ENCODE measurements at places on chromosomes 13 and 19. TPM values are rescaled to one million over a fixed set of nuclear protein-coding genes. Genes with fewer than 3 reads are reported as not detected.

Gene ZNF524
- 12.3 TPM for total RNA-seq

Gene BEST2
- not detected for total RNA-seq

Gene ZNF296
- total RNA-seq = 0.51 TPM

DNA sequence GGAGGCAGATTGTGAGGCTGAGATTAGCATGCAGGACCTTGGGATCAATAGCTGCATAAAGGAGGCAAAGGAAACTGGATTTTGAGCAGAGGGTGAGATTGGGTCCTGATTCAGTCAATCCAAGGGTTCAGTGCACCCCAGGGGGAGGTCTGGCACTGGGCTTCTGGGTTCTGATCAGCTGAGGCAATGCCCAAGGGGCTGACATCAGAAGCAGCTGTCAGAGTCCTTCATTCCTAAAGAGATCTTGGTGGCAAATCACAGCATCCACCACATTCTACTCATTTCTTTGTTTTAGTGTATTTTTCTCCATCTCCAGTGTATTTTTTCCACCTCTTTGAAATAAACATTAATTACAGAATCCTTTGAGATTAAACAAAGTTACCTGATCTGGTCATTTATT is 5.4 kb upstream of the LYPD5 start:
- DNase-seq = no peak

Gene KCNC3
- 0.51 TPM for total RNA-seq

Gene CD177
- 0.05 TPM for total RNA-seq

Gene NFIX
- 23.7 TPM for total RNA-seq

DNA sequence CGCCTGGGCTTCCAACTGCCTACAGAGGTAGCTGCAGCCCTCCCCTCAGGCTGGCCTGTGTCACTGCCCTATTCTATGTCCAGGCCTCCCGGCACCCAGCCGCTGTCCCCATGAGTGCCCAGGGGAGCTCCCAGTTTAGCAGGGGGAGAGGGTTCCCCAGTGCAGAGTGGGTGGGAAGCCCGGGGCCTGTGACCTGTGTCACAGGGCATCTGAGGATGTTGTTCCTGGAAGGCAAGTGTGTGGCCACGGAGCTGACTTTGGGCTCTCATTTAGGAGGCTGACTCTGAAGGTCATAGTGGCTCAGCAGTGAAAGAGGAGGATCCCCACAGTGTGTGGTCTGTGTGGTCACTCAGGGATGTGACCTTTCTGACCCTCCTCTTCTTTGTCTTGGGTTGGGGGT is 25.1 kb downstream of the PPP1R37 start:
- DNase-seq = no peak

- no peak for DNase-seq
Observed at GRCh38 chr13:35693134-35693784, 216.8 kb upstream of the MAB21L1 start.

- peak; percentile 62 for DNase-seq
Observed at GRCh38 chr19:53333066-53333462, 485 bp upstream of the ZNF845 start.

DNA sequence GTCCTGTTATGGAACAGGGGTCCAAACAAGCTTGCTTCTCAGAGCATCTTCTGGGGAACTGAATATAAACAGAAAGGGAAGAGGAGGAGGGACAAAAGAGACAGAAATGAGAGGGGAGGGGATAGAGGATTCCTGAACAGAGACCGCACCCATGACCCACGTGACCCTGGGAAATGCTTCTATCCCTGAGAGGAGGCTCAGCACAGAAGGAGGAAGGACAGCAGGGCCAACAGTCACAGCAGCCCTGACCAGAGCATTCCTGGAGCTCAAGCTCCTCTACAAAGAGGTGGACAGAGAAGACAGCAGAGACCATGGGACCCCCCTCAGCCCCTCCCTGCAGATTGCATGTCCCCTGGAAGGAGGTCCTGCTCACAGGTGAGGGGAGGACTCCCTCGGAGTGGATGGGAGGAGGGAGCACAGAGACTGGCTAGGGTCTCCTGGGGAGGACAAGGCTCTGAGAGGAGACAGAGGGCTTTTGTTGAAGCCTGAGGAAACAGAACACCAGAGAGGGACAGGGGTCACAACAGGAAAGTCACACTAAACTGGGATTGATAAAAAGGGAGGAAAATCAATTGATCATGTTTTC is at the start of gene CEACAM6:
Gene CEACAM6 (plus strand): TSS at position 203 of the 586 bp plus-strand sequence. CDS start 109 bp downstream, at position 312.
- no peak for DNase-seq

- no peak for DNase-seq
Observed at GRCh38 chr13:44317752-44318151, 55.9 kb upstream of the SERP2 start.

Gene TMEM145
- total RNA-seq = not detected

Gene ZNF266
- total RNA-seq = 15.5 TPM

Gene FFAR2
- not detected for total RNA-seq

DNA sequence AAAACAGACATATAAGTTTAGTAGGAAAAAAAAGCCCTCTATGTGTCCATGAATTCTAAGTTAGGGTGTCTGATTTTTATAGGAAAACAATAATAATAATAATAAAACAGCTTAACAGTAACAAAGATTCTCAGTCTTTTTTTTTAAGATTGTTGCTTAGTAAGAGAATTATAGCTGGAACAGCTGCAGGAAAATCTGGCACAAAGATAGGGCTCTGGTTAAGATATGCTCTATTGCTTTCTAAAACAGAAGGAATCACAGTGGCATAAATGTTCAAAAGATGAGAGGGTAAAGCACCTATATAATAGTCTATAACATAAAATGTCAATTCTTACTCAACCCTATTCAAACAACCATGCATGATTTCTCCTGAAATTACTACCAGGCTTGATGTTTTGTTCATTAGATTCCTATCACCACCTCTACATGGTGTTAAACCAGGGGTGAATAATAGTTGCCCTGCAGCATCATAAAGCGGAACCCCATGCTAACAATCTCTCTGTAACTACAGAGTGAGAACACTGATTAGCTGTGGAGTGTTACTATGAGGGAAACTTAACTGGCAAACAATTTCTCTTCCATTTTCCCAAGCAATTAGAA is 541.4 kb upstream of the MIR17HG start:
- DNase-seq = no peak

Gene TPTE2
- not detected for total RNA-seq

Gene CGB8
- total RNA-seq = not detected

DNA sequence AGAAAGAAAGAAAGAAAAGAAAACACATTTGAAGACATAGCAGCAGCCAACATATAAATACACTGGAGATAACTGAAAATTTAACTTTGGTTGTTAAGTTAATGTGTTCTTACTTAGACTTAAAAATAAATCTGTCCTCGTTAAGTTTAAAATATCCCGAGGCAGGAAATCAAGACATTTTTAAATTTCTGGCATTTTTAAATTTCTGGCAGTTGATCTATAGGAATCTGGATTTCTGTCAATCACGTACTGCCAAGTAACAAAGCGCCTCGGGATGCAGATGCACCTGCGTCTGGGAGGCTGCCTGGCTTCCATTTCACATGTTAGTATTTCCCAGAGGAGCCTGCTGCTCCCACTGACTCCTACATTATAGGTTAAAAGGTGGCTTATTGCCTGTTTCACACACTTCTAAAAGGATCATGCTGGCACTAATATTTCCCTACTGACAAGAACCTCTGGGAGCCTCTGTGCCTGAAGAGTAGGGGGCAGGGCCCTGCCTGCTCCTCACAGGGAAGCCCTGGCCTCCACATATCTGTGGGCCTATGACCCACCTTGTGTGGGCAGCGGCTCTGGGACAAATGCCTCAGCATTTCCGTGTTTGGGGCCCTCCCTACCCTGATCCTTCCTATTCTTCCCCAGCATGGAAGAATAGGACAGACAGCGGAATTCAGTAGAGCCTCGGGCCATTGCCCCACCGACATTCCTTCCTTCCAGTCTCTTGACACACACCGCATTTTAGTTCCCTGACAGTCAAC is 62.8 kb upstream of the ATP12A start:
- DNase-seq = no peak

- no peak for DNase-seq
Observed at GRCh38 chr19:9932835-9933234, 3.5 kb downstream of the OLFM2 start.

GRCh38 chr13:68185444-68186141 is 955.5 kb upstream of the PCDH9 start:
- DNase-seq = no peak

Gene SPIB
- total RNA-seq = not detected

All from dermis blood vessel endothelial cell (primary cell).